GM23248 (cell line): ENCODE measurements at places on chromosomes 13 and 19. TPM values are rescaled to one million over a fixed set of nuclear protein-coding genes. Genes with fewer than 3 reads are reported as not detected.

GRCh38 chr13:44340508-44340907 is 33.1 kb upstream of the SERP2 start:
- H3K4me3 ChIP-seq: no peak overlapping the region
- DNase-seq: no peak
- no peaks in the 10 kb centered on the region for H3K4me1 ChIP-seq
- H3K27me3 ChIP-seq: no peaks in the 10 kb centered on the region; the same call in 1 of the 2 replicates
- no peak overlapping the region for H3K27ac ChIP-seq

- DNase-seq: no peak
- H3K4me3 ChIP-seq: no peak overlapping the region
- H3K36me3 ChIP-seq: no peaks in the 10 kb centered on the region
- no peaks in the 10 kb centered on the region for H3K27me3 ChIP-seq
Observed at GRCh38 chr13:43611281-43612273, 175.2 kb downstream of the ENOX1 start.

GRCh38 chr13:110363010-110363409 is 55.9 kb downstream of the COL4A2 start:
- no peak for DNase-seq
- H3K4me3 ChIP-seq: no peak overlapping the region
- no peaks in the 10 kb centered on the region; the same call in 1 of the 2 replicates for H3K36me3 ChIP-seq
- H3K4me1 ChIP-seq: peaks cover 16% of the 10 kb centered on the region
- H3K27me3 ChIP-seq: no peaks in the 10 kb centered on the region

- peak; percentile 78 for DNase-seq
- no peak overlapping the region for H3K4me3 ChIP-seq
- H3K27me3 ChIP-seq: no peaks in the 10 kb centered on the region
- H3K36me3 ChIP-seq: peaks cover 26% of the 10 kb centered on the region
- no peaks in the 10 kb centered on the region for H3K4me1 ChIP-seq
- peak overlapping the region; percentile 38 for H3K27ac ChIP-seq
Observed at GRCh38 chr19:16106121-16106520, 5.6 kb upstream of the RAB8A start.

- DNase-seq: no peak
- no peaks in the 10 kb centered on the region for H3K4me1 ChIP-seq
- no peak overlapping the region for H3K27ac ChIP-seq
- peaks cover 6% of the 10 kb centered on the region; the same call in 1 of the 2 replicates for H3K27me3 ChIP-seq
Observed at GRCh38 chr13:108120302-108120701, 95.0 kb downstream of the LIG4 start.

- no peak overlapping the region for H3K27ac ChIP-seq
- no peak for DNase-seq
- H3K36me3 ChIP-seq: peaks cover 76% of the 10 kb centered on the region
- H3K4me3 ChIP-seq: no peak overlapping the region
- no peaks in the 10 kb centered on the region for H3K4me1 ChIP-seq
- H3K27me3 ChIP-seq: no peaks in the 10 kb centered on the region
Observed at GRCh38 chr19:23377276-23377675, 18.0 kb downstream of the ZNF91 start.

DNA sequence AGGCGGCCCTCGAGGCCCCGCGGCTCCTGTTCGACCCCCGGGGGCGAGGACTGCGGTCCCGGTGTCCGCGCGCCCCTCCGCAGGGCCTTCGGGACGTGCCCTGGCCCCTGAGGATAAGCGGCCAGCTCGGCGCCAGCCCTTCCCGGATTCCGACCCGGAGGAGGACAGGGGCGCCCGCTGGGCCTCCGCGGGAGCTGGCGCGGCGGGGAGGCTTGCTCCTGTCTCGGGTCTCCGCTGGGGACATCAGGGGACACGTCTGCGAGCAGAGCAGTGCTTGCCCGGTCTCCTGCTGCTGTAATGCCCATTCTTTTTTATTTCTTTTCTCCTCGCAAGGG is 829 bp downstream of the B3GLCT start:
- DNase-seq: no peak
- H3K36me3 ChIP-seq: no peaks in the 10 kb centered on the region
- peak overlapping the region; percentile 86 for H3K4me3 ChIP-seq
- H3K4me1 ChIP-seq: peaks cover 44% of the 10 kb centered on the region
- H3K27me3 ChIP-seq: no peaks in the 10 kb centered on the region

DNA sequence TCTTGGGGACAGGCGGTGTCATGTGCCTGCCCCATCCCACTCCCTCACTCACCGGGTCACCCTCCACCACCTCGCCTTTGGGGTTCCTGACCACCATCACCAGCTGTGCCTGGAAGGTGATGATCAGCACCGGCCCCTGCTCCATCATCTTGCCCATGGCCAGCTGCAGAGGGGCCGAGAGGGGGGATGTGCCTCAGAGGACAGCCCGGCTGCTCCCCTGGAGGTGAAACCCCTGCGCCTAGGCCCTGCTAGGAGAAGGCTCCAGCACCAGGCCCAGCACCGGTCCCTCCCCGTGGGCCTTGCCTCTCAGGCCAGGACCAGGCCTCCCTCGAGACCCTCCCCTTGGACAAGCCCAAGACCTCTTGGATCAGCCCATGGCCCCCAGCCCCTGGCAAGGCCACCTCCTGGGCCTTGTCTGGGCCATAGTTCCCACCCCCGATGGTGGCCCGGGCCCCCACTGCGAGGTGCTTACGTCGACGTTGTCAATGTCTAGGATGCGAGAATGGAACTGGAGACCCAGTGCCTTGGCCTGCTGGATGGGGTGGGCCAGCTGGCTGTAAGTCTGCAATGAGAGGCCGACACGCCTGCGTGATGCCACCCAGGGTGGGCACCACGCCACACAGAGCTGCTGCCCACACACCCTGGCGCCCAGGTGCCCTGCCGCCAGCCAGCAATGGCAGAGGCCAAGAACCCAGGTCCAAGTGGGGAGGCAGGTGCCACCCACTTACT is 1.8 kb upstream of the CTXN1 start:
- H3K4me1 ChIP-seq: peaks cover 26% of the 10 kb centered on the region
- no peak for DNase-seq
- H3K27me3 ChIP-seq: no peaks in the 10 kb centered on the region
- H3K27ac ChIP-seq: peak overlapping the region; percentile 99
- H3K36me3 ChIP-seq: peaks cover 15% of the 10 kb centered on the region; the same call in 1 of the 2 replicates
- H3K4me3 ChIP-seq: no peak overlapping the region

DNA sequence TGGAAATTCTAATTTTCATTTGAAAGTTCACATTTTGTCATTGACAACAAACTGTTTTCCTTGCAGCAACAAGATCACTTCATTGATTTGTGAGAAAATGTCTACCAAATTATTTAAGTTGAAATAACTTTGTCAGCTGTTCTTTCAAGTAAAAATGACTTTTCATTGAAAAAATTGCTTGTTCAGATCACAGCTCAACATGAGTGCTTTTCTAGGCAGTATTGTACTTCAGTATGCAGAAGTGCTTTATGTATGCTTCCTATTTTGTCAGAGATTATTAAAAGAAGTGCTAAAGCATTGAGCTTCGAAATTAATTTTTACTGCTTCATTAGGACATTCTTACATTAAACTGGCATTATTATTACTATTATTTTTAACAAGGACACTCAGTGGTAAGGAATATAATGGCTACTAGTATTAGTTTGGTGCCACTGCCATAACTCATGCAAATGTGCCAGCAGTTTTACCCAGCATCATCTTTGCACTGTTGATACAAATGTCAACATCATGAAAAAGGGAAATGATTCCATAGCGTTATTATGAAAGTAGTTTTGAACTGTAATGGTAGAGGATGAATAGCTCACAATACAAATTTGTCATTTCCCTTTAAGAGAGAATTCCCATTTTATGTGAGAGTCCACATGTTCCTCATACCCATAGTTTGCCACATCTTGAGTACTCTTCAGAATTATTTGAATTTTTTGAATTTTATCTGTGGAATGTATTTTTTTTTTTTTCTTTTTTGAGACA is 2.6 kb downstream of the BRCA2 start:
- no peaks in the 10 kb centered on the region for H3K27me3 ChIP-seq
- H3K27ac ChIP-seq: no peak overlapping the region
- peaks cover 3% of the 10 kb centered on the region; the same call in 1 of the 2 replicates for H3K4me1 ChIP-seq

DNA sequence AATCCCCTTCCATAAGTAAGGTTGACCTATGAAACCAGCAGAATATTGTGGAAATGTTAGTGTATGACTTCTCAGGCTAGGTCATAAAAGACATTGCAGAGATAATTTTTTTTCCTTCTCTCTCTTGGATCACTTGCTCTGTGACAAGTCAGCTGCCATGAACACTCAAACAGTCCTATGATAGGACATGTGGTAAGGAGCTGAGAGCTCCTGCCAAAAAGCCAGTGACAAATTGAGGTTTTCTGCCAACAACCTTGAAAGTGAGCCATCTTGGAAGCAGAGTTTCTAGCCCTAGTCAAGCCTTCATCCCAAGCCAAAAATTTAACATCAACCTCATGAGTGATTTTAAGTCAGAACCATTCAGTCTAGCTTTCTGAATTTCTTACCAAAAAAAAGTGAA is 270.9 kb upstream of the NBEA start:
- H3K27ac ChIP-seq: no peak overlapping the region
- H3K4me1 ChIP-seq: no peaks in the 10 kb centered on the region; the same call in 1 of the 2 replicates
- H3K4me3 ChIP-seq: no peak overlapping the region
- no peaks in the 10 kb centered on the region for H3K27me3 ChIP-seq
- DNase-seq: peak; percentile 12

DNA sequence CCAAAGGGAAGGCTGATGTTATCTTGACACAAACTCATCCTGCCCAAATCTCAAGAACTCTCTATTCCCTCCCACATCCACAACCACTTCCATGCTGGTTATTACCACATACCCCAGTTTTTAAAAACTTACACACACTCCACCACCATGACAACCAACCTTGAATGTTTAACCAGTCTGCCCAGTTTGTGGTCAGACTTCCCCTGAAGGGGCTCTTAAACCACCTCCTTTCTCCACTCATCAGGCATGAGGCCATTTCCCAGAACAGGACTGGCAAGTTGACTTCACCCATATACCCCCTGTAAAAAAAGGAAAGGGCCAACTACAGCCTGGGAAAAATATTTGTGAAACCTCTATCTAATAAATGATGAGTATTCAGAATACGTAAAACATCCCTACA is 12.4 kb upstream of the ZSCAN4 start:
- no peak overlapping the region for H3K27ac ChIP-seq
- DNase-seq: no peak
- no peaks in the 10 kb centered on the region for H3K4me1 ChIP-seq

- no peaks in the 10 kb centered on the region for H3K36me3 ChIP-seq
- no peaks in the 10 kb centered on the region for H3K27me3 ChIP-seq
- no peak overlapping the region for H3K27ac ChIP-seq
- DNase-seq: no peak
- no peak overlapping the region for H3K4me3 ChIP-seq
Observed at GRCh38 chr19:9735986-9736385, 32.6 kb downstream of the ZNF846 start.

DNA sequence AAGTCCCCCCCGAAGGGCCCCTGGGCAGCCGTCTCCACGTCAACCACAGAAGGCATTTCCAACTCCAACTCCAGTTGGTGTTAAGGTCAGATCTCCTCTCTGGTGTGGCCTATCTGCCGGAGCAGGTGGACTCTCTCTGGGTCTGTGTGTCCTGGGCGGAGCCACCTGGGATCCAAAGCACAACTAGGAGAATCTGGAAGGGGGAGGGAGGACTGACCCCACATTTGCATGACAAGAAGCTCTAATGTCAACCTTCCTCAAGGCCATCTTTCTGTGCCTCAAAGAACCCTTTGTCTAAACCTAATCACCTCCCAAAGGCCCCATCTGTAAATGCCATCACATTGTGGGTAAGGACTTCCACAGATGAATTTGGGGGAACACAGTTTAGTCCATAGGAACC is 381.5 kb downstream of the UQCRFS1 start:
- H3K4me1 ChIP-seq: no peaks in the 10 kb centered on the region
- no peak for DNase-seq
- no peaks in the 10 kb centered on the region for H3K36me3 ChIP-seq
- peaks cover 13% of the 10 kb centered on the region for H3K27me3 ChIP-seq

- no peak overlapping the region for H3K27ac ChIP-seq
- DNase-seq: no peak
- H3K4me1 ChIP-seq: peaks cover 18% of the 10 kb centered on the region
Observed at GRCh38 chr13:50712881-50713280, 130.6 kb downstream of the DLEU7 start.

DNA sequence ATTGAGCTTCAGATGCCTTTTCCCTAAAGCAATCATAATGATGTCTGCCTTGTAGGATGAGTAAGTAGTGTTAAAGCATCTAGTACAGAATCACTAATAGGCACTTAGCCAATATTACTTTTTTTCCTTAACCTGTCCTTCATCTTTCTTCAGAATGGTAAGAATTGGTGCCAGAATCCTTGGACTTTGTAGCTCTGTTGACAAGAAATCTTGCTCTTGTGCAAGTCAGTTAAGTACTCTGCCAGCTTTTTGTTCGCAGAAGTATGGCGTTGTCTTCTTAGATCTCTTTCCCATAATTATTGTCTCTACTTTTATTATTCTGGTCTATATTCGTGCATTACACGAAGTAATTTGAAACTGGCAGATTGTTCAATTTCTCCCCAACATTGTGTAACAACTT is 554.5 kb downstream of the PCDH9 start:
- H3K36me3 ChIP-seq: no peaks in the 10 kb centered on the region
- no peaks in the 10 kb centered on the region for H3K27me3 ChIP-seq
- no peak overlapping the region for H3K27ac ChIP-seq
- H3K4me1 ChIP-seq: no peaks in the 10 kb centered on the region
- DNase-seq: no peak
- H3K4me3 ChIP-seq: no peak overlapping the region

GRCh38 chr13:36207672-36208071 is 6.7 kb downstream of the SOHLH2 start:
- DNase-seq: no peak

DNA sequence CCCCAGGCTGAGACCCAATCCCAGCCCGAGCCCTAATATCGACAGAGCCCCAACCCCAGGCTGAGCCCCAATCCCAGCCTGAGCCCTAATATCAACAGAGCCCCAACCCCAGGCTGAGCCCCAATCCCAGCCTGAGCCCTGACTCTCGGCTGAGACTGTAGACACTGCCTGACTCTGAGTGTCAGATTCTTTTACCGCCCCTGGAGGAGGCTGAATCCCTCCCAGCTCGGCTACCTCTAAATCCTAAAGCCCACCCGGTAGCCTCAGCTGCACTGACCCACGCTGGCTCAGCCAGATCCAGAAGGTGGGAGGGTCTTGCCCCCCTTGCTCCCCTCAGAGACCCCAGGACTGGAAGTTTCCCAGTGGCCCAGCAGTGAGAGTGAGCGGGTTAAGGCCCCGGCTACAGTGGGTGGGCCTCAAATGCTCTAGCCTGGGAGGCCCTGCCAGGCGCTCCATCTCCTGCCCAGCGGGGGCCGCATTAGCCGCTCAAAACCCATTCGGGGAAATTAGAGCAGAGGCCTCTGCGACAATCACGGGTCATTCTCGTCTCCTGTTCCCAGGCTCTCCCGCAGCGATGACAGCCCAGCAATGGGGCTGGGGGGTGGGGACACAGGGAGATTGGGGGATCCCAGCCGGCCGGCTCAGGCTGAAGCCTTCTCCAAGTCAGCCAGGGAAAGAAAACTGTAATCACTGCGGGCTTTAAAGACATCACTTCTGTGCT is 43.8 kb downstream of the ZNRF4 start:
- no peaks in the 10 kb centered on the region for H3K4me1 ChIP-seq
- H3K27me3 ChIP-seq: peaks cover 29% of the 10 kb centered on the region
- no peak for DNase-seq
- no peak overlapping the region for H3K27ac ChIP-seq

- H3K36me3 ChIP-seq: no peaks in the 10 kb centered on the region
- H3K4me1 ChIP-seq: no peaks in the 10 kb centered on the region
Observed at GRCh38 chr19:30911491-30911890, 437.7 kb downstream of the TSHZ3 start.

The RNF17 gene
- not detected in 2 replicates for total RNA-seq

The C5AR1 gene
- 0.51 TPM in 1 of 2 replicates, not detected in the other for total RNA-seq

The ATP8B3 gene
- total RNA-seq: 0.32 and 2.5 TPM in 2 replicates

The IPO5 gene
- 225 and 229 TPM in 2 replicates for total RNA-seq

The IZUMO4 gene
- 1.6 and 2.3 TPM in 2 replicates for total RNA-seq

The ACER1 gene
- total RNA-seq: 0.22 and 1.0 TPM in 2 replicates

The F7 gene
- total RNA-seq: not detected in 2 replicates
